ENCODE measurements at places on chromosomes 2 and 18.

DNA sequence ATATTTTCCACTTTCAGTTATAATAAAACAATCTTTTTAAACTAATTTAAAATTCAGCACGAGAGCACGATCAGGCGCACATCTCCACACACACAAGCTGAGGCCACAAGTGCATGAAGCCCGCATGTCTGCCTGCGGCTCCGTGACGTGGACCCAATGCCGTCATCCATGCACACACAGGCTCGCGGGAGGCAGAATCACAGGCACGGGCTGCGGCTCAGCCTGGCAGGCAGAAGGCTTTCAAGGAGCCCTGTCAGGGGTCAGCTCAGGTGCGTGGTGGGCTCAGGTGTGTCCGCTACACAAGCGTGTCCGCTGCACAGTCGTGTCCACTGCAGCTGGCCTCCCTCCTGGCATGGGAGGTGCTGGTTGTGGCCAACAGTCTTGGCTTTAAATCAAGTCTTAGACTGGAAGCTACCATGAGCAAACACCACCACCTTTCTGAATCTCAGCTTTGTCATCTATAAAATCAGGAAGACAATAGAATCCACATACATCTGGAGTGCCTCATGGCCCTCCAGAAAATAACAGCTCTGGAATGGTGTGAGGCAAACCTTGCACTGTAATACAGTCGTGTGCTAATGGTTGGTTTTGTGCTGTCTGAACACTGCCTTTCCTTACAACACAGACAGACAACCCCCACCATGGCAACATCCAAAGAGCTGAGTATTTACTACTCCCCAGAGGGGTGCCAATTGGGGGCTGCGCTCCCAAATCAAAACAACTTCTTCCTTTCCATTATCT, 210.1 kb downstream of the NDUFA10 start:
- no peak for DNase-seq

DNA sequence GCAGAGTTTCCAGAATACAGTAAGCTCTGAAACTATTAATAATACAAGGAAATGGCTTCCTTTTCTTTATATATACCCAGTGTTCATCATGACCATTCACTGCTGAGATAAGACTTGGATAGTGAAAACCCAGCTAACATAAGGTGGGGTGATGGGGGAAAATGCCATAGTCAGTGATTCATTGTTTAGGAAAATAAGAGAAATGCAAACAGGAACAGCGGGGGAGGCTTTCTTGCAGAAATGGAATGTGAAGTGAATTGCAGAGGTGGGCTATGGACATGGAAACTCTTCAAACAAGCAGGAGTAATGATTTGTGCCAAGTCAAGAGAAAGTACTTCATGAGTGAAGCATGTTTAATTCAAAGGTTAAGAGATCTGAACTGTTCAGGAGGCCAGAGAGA, 519.4 kb downstream of the TDRD15 start:
- no peak for DNase-seq

- no peak for DNase-seq
Observed at GRCh38 chr2:217527590-217528202, 475.1 kb downstream of the TNS1 start.

- peak; percentile 13 for DNase-seq
Observed at GRCh38 chr18:38940863-38941531, 1375.4 kb upstream of the CELF4 start.

- DNase-seq, result no peak
Observed at GRCh38 chr2:17911491-17912260, 33.2 kb downstream of the KCNS3 start.

GRCh38 chr2:225495706-225496105, 96.2 kb downstream of the NYAP2 start:
- no peak for DNase-seq

- no peak for DNase-seq
Observed at GRCh38 chr2:18976168-18976961, 382.1 kb downstream of the OSR1 start.

- DNase-seq, result no peak
Observed at GRCh38 chr2:164868563-164869419, 27.2 kb upstream of the COBLL1 start.

- DNase-seq, result no peak
Observed at GRCh38 chr2:221124532-221125240, 447.4 kb downstream of the EPHA4 start.

GRCh38 chr2:34738691-34739090, 1139.6 kb upstream of the FAM98A start:
- no peak for DNase-seq

DNA sequence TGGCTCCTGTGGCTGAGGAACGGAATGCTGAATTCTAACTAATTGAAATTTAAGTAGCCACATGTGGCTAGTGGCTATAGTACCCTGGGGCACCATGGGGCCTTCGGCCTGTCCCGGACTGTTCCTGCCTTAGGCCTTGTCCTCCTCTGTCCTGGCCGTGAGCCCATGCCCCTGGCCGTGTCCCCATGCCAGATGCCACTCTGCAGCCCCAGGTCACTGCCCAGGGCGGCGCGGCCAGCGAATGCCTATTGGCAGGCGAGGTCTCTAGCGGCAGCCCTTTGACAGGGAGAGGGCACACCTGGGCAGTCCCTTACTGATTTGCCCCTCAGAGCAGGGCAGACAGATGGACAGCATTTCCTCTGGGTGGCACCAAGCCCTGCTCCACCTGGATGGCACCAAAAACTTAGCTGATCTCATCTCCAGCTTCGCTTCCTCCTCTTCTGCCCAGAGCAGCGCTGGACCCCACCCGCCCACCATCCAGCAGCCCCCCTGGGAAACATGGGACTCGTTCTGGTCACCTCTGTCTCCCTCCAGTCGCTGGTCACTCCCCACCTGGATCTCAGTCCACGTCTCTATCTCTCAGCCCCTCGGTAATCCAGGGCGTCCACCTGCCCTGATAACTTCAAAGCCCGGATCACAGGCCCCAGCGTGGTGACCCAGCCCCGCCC, 1.1 kb upstream of the DGKD start:
- DNase-seq, result no peak

DNA sequence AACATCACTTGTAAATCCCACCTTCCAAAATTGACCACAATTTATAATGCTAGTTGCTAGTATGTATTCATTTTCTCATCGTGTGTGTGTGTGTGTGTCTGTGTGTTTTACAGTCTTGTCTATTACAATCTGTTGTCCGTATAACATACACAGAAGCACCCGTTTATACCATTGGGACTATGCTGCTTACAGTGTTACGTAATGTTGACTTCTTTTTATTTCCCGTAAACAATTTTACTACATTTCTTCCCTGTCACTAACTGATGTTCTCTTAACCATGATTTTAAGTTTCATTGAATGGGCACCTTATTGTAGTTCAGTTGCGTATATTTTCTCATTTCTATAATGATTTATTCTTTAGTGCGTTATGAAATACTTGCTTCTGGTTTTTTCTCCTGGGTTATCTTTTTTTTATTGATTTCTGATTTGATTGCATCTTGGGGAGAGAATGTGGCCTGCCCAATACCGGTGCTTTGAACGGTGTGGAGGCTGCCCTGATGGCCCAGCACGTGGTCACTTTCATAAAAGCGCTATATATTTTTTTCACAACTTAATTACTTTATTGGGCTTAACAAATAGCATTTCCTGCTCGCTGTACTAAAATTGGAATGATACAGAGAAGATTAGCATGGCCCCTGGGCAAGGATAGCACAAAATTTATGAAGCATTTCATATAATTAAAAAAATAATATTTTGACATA, 14.5 kb upstream of the ASB1 start:
- no peak for DNase-seq

- peak; percentile 8 for DNase-seq
Observed at GRCh38 chr18:36572135-36572856, 256.5 kb downstream of the TPGS2 start.

DNA sequence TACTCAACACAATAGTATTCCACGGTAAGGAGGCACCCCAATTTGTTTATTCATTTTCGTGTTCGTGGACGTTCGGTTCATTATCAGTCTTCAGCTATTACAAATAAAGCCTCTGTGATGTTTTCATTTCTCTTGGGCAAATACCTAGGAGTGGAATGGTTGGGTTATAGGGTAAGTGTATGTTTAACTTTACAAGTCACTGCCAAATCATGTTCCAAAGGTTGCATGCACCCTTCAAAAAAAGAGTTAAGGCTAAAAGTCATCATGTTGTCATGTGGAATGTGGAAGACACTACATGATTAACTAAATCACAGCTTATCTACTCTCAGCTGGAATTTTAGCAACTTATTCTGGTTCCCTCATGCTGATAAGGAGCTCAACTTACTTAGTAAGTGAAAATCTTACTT, 15.8 kb downstream of the INO80C start:
- no peak for DNase-seq

DNA sequence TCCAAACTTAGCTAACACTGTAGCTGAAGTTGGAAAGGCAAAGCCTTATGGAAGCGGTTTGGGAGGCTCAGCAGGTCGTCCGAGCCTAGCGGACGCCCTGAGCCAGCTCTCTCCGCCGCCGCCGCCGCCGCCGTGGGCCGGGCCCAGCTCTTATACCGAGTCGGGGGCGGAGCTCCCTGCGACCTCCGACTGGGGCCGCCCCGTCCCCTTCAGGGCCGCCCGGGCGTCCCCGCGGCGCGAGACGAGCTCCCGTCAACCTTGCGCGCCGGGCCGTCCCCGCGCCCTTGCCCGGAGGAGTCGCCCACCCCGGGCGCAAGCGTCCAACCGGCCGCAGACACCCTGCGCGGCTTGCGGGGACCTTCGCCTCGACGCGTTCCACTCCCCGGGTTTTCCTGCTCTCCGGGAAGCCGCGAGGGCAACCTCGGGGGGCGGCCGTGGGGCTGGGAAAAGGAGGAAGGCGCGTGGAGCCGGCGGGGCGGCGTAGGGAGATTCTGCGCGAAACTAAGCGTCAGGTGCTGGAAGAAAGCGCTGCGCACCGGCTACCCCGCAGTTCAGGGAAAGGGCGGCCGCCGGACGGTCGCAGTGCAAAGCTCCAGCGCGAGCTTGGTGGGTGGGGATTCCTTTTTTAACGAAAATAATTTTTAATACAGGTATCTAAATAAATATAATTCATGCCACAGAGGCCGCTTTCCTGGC, at the start of gene SLC40A1:
Gene SLC40A1 (minus strand): TSS at position 129 of the 696 bp plus-strand sequence. CDS start 326 bp downstream, outside the sequence.
- DNase-seq, result no peak

DNA sequence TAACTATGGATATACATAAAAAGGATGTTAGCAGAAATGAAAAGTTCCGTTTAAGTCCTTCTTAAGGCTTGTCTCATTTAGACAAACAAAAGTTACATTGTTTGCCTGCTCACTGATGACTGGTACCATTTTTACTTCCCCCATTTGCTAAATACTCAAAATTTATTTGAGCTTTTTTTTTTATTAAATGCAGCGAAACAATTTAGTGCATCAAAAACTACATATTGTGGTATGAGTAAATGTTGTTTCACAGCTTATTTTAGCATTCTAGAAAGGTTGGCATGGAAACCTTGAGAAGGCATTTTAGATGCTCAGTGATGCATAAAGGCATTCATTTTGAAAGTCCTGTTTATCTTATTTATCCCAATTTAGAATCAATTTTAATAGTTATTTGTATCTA, 100.0 kb downstream of the MAP2 start:
- no peak for DNase-seq

DNA sequence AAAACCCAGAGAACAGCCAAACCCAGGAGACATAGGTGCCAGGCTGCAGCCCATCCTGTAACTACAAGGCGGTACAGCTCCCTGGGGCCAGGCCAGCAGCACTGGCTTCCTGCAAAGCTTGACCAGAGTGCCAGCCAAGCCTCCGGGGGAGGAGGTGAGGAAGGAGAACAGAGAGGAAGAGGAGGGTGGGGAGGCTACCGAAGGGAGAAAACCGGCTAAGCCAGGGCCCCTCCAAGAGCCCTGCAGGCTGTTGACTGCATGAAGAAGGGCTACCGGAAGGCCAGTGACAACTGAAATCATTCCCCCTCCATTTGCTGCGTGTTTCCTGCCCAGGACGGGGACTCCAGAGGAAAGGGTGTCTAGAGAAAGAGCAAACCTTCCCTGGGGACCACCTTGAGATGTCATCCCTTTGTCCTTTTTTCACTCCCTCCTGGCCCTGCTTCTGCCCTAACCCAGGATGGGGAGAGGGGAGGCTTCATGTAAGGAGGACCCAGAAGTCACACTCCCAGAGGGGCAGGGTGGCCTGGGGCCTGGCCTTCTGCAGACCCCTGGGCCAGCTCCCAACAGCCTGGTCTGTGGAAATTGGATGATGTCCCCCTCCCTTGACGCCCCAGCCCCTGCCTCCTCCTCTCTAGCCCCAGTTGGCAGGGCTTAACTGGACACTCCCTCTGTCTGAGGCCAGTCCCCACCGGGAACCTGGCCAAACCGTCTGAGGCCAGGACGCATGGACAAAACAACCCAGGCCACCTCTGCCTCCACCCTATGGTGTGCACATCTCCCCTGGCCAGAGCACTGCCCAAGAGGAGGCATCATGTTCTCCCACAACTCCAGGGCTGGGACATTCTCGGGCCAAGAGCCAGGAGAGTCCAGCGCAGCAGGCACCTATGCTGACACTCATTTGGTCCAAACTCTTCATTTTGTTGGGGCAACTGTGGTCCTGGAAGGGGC, 207.8 kb downstream of the CYP26B1 start:
- no peak for DNase-seq

DNA sequence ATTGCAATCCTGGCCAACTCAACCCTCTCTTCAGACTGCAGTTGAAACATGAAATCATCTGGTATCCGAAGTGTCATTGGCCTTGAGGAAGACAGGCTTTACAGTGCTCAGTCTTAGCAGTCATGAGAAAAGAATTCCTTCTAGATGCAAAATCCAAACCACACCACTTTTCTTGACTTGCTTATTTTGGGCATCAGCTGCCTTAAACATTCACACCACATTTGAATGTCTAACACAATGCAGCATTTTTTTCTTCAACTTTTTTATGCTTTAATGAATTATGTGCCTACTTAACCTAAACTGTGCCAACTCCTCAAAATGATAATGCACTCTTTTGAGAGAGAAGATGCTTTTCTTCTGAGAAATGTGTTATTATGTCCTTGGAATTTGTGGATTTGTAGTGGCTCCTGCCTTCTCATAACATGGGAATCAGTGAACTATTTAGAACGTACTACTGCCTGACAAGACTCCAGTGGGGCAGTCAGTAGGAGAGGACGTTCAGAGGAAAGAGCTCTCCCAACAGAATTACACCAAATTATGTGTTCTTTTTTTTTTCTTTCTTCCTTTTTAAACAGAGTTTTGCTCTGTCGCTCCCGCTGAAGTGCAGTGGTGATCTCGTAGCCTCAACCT, 3.2 kb upstream of the FAM98A start:
- DNase-seq, result no peak

GRCh38 chr2:224319750-224320149, 82.2 kb downstream of the FAM124B start:
- no peak for DNase-seq

- no peak for DNase-seq
Observed at GRCh38 chr2:26649322-26649721, 8.2 kb upstream of the CIB4 start.

DNA sequence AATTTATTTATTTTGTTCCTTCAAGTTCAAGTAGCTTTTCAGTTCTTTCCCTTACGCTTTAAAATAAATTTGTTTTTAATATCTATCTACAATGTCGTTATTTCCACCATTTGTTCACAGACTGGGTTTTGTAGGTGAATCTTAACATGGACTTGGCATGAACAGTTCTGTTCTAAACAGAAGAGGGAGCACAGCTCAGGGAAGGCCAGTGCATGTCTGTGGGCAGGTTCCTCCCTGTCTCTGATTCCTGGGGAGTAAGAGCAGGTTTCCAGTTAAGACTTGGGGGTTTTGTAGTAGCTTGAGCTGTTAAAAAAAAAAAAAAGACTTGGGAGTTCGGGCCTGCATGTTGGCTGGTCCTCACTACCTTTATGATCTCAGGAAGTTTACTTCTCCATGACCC, 11.1 kb downstream of the TTL start:
- no peak for DNase-seq

All from stimulated activated CD4-positive, alpha-beta T cell treated with anti-CD3 and anti-CD28 coated beads, TNF-alpha, amount 100 ng/mL, for 48 hours (primary cell).